ENCODE measurements at places on chromosomes 6 and 20.

GRCh38 chr20:16485401-16485800 lies 87.8 kb downstream of the KIF16B start:
- no peak for DNase-seq

GRCh38 chr6:115594891-115595290 lies 465.8 kb downstream of the FRK start:
- no peak for DNase-seq

DNA sequence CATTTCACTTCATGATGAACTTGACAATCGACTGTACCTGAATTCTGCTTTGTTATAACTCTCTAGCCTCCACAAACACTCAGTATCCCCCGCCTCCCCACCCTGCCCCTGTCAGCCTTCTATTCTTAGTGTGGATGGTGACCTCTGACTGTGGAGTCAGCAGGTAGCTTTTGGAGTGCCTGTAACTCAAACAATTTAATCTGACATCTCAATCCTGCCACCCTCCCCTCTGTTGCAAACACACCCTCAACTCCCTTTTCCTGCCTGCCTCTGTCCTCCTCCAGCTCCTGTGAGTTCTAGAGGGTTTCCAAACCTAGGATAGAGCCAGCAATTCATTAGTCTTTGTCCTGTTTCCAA lies 20.3 kb downstream of the DAAM2 start:
- no peak for DNase-seq

- DNase-seq: no peak
These were observed 37.4 kb downstream of the VEGFA start for GRCh38 chr6:43807228-43808061.

- DNase-seq: no peak
These were observed 41.7 kb downstream of the TMEM242 start for GRCh38 chr6:157281570-157281969.

Measured in activated T-cell treated with anti-CD3 and anti-CD28 coated beads, Interleukin-2, amount 50 U/mL, for 48 hours (primary cell).